Left cardiac atrium (tissue), 4 donors: ENCODE measurements at places on chromosomes 16 and 17.
A peak's percentile ranks its signal among the peaks of the same experiment; 100 is the strongest.

GRCh38 chr17:50428831-50429424, 2.9 kb downstream of the ACSF2 start:
- no peak for DNase-seq

- DNase-seq = no peak
These were observed 10.0 kb upstream of the BEAN1 start for GRCh38 chr16:66416939-66417700.

- DNase-seq = no peak
These were observed 8.4 kb upstream of the EXOC7 start for GRCh38 chr17:76111956-76112355.

DNA sequence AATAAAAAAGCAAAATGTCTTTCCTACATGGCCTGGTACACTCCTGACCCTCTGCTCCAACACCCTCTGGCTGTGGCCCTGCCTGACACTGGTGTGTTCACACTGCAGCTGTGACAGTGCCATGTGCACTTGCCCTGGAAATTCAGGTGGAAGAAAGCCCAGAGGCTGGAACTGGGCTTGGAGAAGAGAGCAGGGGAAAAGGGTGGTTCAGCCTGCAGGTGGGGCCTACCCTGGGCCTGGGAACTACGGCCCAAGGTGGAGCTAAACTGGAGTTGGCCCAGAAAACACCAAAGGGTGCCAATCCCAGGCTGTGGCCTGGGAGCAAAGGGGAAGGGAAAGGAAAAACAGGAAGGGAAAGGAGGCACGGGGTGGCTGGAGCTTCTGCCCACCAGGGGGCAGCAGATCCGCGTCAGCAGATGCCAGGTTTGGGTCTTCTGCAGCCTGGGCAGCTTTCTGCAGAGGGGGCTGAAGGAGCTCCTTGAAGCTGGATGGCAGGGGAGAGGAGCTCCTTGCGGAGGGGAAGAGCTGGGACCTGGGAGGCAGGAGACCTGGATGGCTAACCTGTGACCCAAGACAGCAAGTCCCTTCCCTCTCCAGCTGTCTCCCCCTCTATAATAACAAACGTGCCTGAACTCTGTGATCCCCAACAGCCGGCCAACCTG, 15.4 kb upstream of the CTCF start:
- DNase-seq = peak; percentile 75

GRCh38 chr16:24838554-24839266, 7.1 kb upstream of the SLC5A11 start:
- peak; percentile 53 for DNase-seq

DNA sequence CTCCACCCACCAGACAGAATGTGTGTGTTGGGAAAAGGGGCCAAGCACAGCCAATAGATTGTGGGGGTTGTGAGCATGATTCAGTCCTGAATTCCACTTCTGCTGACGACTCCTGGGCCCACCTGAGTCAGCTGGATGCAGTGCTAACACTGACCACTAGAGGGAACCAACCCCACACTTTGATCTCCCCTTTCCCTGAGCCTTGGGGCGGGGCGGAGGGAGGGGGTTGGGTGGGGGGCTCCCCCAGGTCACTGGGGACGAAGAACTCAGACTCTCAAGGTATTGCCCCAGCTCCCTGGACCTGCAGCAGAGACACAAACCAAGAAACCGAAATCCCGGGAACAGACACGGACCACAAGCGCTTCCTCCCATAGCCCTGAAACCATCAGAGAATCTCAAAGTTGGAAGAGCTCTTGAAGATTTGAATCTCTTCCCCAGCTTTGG, 621 bp upstream of the CSHL1 start:
- DNase-seq = no peak
